T-helper 22 cell (primary cell): ENCODE measurements at places on chromosomes 7 and 10.

GRCh38 chr10:75211007-75211691, 553 bp downstream of the VDAC2 start:
- no peak for DNase-seq

DNA sequence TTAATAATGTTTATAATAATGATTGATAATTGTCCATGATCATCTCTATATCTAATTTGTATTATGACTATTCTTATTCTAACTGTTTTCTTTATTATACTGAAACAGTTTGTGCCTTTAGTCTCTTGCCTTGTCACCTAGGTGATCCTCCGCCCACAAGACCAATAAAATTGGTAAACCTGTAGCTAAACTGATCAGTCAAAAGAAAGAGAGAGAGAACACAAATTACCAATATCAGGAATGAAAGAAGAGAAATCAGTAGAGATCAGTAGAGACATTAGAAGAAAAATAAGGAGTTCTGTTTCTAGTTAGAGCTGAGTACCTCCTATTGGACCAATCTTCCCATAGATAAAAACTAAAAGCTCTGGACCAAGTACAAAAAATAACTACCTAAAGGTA, 6.1 kb upstream of the COA1 start:
- no peak for DNase-seq

DNA sequence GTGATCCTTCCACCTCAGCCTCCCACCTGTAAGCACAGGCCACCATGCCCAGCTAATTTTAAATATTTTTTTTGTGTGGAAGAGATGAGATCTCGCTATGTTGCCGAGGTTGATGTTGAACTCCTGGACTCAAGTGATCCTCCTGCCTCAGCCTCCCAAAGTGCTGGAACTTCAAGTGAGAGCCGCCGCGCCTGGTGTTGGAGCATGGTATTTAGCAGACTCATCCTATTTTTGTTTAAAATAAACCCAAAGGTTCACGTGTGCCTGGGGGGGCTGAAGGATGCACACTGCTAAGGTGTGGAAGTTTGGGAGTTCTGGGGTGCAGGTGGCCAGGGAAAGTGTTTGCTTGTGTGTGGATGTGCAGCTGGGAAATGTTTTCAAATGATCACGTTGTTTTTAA, 18.1 kb downstream of the PDGFA start:
- DNase-seq: no peak

- DNase-seq: no peak
Observed at GRCh38 chr7:8566016-8566415, 132.6 kb downstream of the NXPH1 start.

GRCh38 chr10:99285881-99286280, 43.3 kb upstream of the CNNM1 start:
- DNase-seq: no peak

DNA sequence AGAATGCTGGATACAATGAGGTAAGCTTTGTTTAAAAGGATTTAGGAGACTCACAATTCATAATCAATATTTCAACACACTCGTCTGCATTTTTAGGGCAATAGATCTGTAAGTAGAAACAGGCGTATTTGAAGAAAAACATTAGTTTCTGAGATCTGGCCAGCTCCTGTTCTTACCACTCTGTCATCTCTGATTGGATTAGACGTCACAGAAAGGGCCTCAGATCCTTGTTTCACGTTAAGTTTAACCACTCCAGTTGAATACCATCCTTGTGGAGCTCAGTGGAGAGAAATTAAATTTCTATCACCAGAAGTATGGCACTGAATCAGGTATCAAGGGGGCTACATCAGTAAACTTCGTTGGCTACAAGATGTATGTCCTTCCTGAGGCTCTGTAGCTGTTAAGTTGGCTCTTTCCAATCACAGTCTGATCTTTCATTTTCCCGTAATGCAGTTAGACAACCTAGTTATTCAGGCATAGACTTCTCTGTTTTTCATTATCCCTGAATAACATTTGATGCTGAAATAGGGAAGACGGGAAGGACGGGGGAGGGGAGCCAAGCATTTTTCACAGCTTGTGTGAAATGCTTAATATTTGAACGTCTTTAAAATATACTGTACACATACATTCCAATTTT, 659.2 kb upstream of the GALNT17 start:
- no peak for DNase-seq

DNA sequence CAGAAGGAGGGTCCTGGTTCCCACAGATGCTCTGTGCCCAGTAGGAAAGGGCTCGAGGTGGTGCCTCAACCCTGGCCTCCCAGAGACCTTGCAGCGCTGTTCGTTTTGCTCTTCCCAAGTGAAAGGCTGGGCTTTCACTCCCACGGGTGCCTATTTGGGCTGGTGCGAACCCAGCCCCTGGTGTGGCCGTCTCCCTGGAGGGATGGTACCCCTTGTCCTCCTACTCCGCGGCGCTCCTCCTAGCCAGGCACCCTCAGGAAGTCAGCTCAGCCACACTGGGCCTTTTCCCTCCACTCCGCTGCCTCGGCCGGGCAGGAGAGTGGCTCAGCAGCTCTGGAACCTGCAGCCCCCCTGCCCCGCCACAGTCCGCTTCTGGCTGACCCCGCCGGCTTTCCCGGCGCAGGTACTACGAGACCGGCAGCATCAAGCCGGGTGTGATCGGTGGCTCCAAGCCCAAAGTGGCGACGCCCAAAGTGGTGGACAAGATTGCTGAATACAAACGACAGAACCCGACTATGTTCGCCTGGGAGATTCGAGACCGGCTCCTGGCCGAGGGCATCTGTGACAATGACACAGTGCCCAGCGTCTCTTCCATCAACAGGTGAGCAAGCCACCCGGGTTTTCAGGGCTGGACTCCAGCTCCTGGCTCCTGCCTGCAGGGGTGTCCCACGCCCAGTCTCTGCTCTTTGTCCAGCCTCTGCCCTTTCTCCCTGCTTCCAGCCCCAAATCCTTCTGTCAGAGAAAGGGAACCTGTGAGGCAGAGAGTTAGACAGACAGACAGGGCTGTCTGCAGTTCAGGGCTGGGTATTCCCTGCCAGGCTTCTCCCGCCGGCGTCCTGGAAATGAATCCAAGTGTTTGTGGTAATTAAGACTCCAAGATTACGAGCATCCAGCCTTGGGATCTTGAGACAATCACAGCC, 5.2 kb downstream of the PAX2 start:
- DNase-seq: no peak

DNA sequence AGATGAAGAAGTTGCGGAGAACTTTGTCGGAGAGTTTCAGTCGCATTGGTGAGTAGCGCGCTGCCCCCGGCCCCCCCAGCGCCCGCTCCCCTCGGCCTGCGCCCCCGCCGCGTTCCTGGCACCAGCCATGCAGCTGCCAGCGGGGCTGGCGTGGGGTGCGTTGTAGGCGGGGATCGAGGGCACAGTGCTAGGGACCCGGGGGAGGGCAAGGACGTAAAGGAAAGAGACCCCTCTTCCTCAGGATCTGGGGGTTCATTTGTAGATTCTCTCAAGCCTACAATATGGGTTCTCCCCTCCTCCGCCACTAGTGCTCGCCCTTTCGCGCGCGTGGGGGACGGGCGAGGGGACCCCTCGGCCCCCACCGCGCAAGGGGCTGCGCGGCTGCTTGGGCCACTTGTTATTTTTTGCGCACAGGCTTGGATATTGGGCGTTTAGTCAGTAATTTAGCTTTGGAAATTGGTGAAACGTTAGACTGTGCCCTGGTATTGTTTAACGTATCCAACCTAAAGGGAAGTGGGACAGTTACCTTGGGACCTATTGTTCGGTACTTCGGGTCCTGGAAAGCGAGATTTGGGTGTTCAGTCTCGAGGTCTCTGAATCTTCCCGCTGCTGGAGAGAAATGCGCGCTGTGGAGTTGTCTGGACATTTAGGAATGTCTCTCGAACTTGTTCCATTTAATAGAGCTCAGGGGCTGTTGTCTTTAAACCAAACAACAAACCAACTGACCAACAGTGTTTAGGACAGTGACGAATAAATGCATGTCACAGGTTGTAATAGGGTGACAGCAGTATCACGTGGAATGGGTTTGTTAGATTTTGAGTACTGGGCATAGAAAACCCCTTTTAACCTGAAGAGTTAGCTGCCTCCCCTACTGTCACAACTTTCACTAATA, 796 bp downstream of the CDK14 start:
- DNase-seq: no peak

DNA sequence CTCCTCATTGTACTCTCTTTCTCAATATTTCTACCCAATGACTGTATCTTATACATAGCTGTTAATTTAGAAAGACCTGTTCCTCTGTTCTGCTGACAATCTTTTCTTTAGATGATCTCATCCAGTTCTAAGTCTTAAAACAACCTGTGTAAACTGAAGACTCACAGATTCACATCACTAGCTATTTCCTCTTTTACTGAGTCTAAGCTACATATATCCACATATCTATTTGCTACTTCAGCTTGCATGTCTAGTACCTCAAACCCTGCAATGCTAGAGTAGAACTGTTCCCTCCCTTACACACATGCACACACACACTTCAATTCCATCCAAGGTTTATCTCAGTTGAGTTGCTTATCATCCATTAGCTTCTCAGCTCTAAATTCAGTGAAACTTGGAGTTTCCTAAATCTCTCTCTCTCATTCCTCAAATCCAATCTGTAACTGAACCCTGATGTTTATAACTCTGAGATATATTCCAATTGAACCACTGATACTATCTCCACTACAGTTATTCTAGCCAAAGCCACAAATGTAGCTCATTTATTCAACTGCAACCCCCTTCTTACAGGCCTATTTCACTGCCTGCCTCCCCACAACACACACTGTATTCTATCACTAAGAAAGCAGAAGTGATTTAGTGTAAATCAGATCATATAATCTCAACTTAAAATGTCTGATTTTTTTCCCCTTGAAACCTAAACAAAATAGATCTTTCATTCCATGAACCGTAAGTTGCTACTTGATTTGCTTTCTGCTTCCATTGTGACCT, 1036.8 kb upstream of the POT1 start:
- no peak for DNase-seq

- no peak for DNase-seq
Observed at GRCh38 chr7:142800699-142801260, 30.0 kb downstream of the PRSS2 start.

GRCh38 chr10:133475821-133476640, 22.3 kb downstream of the SCART1 start:
- DNase-seq: no peak

DNA sequence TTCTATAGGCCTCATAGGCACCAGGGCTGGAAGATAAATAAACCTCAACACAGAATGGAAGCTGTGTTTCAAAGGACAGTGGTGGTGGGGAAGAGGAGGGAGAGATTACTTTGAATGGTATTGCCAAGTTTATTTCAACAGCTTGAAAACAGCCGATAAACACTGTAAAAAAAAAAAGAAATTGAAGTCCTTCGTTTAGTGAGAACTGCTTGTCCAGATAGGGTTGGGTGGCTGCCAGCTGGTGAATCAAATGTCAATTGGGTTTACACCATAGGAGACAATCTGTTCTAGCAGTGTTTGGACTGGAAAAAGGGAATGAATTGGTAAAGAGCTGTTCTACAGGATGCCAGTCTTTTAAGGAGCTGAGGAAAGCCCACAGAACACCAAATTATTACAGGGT, 254.8 kb downstream of the PHF14 start:
- DNase-seq: no peak

DNA sequence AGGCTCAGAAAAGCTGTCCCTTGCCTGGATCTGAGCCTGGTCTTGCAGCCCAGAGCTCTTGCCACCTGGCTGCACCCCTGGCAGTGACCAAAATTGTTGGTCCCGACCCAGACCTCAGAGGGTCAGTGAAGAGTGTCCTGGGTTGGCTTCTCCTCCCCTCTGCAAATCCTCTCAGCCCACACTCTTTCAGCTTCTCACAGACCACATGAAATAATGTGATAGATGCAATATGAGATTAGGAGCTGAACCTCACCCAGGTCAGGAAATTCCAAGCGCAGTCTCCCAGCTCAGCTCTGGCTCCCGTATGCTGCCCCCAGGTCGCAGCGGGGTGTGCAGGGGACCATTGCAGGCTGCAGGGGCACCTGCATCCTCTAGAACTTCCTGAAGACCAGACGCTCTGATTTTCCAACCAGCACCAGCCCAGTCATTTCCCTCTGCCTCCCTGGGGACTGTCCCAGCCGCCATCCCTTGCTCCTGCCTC, 19.6 kb upstream of the RET start:
- DNase-seq: no peak

GRCh38 chr10:125407000-125407502, 246.7 kb upstream of the CTBP2 start:
- DNase-seq: no peak

- DNase-seq: no peak
Observed at GRCh38 chr10:96584035-96584434, 2.8 kb downstream of the TM9SF3 start.

DNA sequence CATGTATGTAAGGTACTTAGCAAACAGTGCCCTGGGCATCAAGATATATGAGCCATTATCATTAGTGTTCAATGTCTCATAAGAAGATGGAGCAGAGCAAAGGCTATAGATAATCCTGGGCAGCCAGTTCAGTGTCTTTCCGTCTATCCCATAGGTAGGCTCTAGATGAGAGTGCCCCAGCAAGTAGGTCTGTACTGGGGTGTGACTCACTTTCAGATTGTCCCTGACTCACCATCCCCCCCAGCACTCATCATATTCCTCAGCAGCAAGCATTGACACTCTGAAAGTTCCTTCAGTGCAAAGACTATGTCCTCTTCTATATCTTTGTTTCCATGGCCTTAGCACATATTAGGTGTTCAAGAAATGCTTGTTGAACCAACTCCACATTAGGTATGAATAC, 20.0 kb upstream of the FAM204A start:
- DNase-seq: no peak

- DNase-seq: no peak
Observed at GRCh38 chr10:24822590-24822989, 98.9 kb upstream of the ARHGAP21 start.

DNA sequence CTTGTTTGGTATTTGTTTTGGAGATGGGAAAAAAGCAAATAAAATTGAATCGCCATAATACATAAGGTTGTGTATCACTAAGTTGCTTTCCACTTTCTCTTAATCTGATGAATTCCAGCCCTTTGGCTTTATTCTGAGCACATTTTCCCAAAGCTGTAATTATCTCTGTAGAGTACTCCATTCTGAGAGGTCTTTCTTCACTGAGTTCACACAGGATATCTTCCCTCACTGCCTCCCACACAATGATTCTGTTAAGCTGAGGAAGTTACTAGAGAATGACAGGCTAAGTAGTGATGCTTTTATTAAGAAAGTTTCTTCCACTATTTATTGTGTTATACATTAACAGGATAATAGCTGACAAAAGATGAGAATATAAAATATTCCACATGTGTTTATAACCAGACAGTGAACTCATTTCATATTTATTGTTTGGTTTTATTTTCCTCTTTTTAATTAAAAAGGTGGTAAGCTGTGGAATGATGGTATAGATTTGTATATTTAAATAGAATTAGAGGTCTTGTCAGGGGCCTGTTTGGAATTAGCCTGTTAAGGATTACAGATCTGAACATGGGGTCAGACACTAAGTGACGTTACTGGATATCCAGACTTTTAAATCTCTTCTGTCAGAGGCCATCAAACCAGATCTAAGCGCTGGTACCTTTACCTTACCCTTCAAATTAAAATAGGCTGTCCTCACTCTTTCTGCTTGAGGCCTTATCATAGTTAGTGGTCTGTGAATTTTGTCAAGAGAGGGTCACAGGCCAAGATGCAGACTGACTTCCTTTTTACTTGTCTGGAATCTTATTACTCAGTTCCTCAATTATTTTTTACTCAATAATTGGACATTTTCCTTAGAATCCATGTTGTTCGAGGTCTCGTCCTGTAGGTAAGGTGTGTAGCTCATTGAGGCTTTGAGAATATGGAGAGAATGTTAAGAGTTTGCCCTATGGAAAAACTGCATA, 8.4 kb downstream of the PLXDC2 start:
- DNase-seq: no peak

- DNase-seq: no peak
Observed at GRCh38 chr7:92404170-92404614, 43.1 kb upstream of the GATAD1 start.

GRCh38 chr10:130764651-130765050, 546.9 kb downstream of the TCERG1L start:
- DNase-seq: no peak
